ENCODE measurements at places on chromosomes 13 and 19.

- no peak for DNase-seq
These were observed 2.5 kb upstream of the KHSRP start for GRCh38 chr19:6427131-6427530.

DNA sequence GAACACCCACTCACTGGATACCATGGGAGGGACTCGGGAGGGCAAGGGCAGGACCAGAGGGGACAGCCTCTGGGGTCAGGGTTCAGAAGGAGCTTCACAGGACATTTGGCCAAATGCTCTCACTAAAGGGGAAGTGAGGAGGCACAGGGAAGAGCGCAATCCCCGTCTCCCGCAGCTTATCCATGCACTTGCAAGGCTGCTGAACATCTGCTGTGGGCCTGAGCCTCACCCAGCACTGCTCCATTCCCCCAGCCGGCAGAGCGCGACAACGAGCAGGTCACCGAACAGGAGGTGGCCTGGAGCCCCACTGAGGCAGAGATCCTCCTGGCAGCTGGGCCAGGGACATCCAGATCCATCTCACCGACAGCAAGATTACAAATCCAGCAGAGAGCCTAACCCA lies 23.3 kb downstream of the ELAVL1 start:
- no peak for DNase-seq

DNA sequence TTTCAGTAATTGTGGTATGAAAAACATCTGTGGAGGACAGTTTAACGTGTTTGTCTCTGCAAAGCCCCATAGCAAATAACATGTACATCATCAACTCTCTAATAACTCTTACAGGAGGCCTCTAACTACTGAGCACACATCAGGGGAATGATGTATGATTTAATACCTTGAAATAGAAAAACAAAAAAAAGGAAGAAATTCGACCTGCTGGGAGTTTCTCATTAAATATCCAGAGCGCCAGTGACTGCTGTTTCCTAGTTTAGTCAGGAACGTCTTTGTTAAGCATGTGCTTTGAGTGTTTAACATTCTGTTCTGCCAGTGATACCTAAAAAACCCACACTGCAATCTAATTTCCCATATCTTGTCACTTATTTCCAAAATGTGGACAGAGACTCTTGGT lies 235.4 kb downstream of the PCDH20 start:
- no peak for DNase-seq

GRCh38 chr19:30253581-30253996 lies 118.6 kb upstream of the ZNF536 start:
- no peak for DNase-seq

DNA sequence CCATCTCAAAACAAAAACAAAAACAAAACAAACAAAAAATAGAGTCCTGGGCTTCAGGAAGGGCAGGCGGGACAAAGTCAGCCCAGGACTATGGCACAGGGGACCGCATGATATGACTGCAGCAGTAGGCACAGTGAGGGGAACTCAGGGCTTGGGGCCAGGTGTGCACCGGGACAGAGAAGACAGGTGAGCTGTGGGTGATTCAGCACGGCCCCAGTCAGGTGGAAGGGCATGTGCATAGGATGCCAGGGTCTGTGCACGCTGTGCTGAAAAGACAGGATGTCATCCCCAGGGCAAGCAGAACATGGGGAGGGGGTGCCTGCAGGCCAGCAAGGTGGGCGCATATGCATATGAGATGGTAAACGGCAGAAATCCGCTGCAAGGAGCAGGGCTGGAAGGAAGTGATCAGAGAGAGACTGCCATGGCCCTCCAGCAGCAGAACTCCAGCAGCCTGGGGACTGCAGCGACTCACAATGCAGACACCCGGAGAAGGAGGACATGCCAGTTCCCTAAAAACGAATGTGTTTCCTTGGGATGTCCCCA lies 15.0 kb downstream of the EPS15L1 start:
- no peak for DNase-seq

DNA sequence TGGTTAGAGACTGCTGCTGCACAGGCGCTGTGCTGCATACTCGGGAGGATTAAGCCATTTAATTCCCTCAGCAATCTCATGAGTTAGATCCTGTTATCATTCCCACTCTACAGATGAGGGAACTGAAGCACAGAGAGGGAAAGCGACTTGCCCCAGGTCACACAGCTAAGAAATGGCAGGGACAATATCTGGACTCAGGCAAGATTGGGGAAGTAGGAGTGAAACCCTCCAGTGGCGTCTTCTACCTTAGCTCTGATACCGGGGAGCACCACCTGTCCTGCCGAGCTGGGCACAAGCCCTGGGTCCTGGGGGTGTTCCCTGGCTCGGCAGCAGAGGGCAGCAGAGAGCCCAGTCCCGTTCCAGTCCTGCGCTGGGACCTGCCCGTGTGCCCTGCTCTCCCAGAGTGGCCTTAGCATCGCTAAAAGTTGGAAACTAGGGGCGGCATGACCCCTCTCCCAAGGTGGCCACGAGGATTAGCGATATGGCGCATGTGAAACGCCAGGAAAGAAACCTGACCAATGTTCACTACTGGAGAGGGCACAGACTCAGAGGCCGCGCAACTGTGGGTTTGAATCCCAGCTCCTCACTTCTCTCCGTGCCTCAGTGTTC lies 20.5 kb downstream of the CYTH2 start:
- DNase-seq, result peak; percentile 52

- no peak for DNase-seq
These were observed 4.9 kb upstream of the MEDAG start for GRCh38 chr13:30900952-30901749.

Data from fibroblast of the aortic adventitia (primary cell).